ENCODE measurements at places on chromosomes 2 and 18.

DNA sequence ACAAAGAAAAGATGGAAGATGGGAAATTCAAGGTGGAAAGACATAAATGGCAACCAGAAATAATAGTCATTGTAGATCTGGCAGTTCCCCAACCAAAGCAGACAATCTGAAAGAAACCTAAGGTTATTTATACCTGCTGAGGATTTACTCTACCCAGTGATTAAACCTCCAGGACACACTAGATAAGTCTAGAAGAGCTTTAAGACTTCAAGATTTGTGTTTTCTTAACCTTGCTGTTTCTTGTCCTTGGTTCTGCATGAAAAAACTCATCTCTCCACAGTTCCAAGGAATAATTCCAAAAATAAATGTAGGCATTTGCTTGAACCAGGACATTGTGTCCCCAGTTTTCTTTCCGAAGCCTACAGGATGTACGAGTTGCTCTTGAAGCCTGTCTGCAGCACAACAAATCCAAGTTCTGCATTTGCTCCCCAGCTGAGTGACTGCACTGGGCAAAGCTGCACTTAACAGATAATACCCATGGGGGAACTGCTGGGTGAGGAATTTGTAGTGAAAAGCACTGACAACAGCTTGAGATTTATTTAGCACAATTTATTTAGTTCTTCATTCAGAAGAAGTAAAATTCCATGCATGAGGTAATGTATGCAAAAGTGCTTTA is 19.8 kb downstream of the DTNA start:
- no peak for DNase-seq

- no peak for DNase-seq
These were observed 201.5 kb upstream of the BOD1L2 start for GRCh38 chr18:56945171-56946083.

- no peak for DNase-seq
These were observed 1.4 kb upstream of the SLC20A1 start for GRCh38 chr2:112644155-112644932.

DNA sequence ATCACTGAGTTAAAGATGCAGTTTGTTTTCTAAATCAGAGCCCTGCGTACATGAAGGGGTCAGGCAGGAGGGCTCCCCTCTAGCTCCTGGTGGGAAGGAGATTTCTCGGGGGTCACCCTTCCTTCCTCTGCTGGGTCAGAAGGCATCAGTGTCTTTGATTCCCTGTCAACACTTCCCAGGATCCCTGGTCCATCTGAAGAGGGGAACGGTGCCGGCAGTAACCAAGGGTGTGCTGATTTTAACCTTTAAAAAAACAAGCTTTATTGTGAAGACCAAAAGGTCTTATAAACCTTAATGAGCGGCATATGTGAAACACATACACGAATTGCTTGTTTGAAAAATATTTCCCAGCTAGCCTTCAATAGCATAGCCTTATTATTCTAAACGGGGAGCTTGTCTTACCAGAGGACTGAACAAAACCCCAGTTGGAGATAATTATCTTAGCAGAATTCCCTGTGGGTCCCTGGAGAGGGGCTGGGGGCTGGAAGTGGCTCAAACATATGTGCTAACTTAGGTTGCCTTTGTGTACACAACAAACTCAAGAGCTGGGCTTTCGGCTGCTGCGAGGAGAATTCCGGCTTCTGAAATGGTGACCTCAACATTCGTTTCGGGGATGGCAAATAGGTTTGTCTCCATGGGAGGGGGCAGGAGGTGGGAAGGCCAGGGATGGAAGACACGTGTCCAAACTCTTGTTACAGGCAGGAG is 114.9 kb upstream of the MYCN start:
- no peak for DNase-seq

DNA sequence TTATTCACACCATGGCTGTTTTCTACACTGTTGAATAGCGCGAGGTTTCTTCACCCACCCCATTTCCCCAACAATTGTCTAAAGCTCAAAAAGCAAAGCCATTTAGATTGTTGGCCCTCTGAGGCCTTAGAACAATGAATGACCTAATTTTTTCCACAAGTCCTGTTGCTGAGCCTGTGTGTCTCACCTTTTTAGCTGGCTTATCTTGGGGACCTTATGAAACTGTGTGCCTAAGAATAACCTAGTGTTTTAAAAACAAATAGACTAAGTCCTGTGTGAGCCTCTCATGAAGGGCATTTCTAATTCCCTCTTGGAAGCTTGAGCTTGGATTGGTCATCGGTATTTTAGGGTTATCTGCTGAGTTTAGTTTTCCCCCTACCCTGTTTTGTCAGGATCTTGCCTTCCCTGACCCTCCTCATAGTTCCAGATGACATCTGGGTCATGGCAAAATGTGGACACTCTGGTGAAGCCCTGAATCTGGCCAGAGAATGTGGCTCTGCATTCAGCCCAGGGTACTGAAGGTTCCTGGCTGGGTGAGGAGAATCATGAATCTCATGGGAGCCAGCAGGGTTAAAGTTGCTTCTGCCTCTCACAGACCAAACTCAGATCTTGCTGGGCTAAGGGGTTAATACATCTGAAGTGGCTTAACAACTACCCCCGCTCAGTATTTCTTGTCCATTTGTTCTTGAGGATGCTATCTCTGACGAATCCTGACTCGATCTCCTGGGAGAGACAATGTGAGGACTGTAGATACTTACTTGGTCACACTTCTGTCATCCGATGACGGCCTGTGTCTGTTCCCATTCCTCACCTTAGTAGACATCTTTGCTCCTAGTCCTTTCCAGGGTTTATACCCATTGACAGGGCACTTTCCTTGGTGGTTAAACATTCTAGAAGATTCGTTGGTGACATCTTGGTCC is 104.2 kb upstream of the MAP4K3 start:
- DNase-seq, result no peak

GRCh38 chr2:32264422-32265105 is at the start of gene NLRC4:
Gene NLRC4, minus strand, starts transcription at chr2:32264886. Its CDS starts 8,111 bp downstream, at chr2:32256775.
- peak; percentile 35 for DNase-seq

DNA sequence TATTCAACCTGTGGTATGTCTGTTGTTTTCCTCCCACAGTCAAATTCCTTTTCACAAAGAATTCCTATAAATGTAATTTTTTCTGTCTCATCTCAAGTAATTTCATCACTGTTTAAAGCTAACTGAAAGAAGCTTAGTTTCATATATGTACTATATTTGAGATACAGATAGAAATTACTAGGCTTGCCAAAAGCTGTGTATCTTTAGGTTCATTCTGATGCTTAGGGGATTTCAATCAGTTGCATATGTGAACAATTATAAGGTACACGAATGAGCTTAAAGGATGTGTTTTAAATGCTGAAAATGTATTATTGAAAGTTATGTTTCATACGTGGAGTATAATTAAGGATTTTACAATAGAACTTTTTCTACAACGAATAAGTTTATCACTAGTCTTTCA is 59.2 kb upstream of the DSG1 start:
- no peak for DNase-seq

DNA sequence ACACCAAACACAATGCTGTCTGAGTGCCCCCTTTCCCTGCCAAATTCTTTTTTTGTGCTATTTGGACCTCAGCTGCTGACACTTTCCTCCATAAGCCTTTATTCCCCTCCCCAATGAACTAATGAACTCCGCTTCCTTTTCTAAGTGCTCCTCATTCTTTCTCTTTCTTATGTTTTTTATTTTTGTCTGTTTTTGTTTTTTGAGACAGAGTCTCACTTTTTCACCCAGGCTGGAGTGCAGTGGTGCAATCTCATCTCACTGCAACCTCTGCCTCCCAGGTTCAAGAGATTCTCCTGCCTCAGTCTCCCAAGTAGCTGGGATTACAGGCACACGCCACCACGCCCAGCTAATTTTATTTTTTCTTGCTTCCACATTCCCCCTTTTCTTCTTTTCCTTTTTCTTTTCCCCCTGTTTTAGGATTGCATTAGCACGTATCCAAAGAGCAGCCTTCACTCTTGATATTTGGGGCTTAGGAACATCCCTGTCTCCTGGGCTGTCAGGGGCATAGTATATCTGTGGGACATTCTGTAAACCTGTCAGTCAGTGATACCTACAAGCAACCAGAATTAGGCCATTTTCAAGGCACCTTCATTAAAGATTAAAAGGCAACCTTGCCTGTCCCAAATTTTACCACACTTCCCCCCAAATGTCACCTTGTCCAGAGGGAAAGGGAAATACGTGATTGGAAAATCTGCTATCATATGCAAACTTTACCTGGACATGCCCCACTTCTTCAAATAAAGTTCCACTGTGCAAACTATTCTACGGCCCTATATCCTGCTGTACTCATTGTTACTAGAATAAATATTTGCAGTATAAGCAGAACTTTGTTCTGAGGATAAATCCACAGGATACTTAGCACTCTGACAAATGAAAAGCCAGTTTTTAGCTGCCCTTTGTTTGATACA is 65.1 kb upstream of the ACSL3 start:
- DNase-seq, result no peak

GRCh38 chr2:206530727-206531126 is 87.4 kb downstream of the ADAM23 start:
- DNase-seq, result no peak

GRCh38 chr2:174002679-174003078 is 37.5 kb upstream of the SP3 start:
- DNase-seq, result no peak

DNA sequence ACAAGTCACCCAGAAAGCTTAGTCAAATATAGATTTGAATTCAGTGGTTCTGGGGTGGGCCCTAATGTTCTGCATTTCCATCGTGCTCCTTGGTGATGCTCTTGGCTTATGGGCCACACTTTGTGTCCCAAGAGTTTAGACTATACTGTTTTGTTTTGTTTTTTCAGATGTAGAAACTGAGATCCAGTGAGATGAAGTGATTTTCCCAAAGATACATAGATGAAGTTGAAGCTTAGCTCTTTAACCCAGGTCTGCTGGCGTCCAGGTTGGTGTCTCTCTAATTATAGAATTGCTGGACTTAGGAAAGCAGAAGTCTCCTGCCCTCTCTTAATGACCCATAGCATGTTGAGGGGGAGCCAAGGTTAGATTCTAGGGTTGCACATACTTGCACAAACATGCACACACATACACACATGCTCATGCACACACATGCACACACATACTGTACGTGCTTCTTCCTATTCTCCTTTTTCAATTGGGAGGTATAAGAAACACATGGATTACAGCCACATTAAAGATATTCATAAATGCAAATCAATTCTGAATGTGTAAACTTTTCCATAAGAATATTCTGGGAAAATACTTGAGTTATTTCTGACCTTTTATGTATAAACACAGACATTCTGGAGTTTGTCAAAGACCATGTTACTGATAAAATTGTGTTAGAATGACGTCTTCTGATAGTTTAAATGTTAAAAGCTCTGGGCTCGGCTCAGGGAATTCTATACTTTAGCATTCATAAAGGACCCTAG is 41.3 kb upstream of the IL1R1 start:
- DNase-seq, result no peak

DNA sequence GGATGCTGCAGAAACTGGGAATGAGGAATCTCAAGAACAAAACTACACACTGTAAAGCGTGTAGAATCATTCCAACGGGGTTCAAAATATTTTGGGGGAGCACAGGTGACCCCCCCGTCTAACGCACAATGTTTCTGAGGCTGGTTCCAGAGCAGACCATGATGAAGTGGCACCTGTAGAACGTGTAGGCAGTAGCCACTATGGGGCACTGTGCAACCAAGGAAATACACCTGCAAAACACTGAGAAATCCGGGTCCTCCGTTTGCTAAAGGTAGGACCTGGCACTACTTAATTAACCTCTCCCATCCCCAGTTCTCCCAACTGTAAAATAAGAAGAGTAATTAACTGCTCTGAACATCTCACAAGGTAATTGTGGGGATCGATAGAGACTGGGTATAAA is 22.6 kb downstream of the ST6GAL2 start:
- no peak for DNase-seq

- DNase-seq, result no peak
These were observed 42.2 kb upstream of the TBR1 start for GRCh38 chr2:161373942-161374341.

DNA sequence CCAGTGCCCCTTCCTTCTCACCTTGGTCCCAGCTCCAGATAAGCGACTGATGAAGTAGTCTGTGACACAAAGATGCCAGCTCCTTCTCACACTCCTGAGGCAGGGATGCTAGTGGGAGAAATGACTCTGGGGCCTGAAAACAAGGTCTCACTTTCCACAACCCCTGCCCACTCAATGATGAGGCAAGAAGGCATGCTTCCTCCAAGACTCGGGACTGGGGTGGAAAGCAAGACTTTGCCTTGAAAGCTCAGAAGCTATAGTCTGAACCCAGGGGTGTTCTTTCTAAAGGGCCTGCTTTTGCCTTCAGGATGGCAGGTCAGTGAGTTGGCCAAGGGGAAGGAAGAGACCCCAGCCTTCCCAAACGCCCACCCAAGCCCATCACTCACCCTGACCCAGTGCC is 1.4 kb downstream of the CCDC142 start:
- no peak for DNase-seq

- DNase-seq, result no peak
These were observed 40.0 kb downstream of the BCL2L11 start for GRCh38 chr2:111160758-111161157.

GRCh38 chr2:151354807-151355206 is 2.6 kb upstream of the TNFAIP6 start:
- no peak for DNase-seq

GRCh38 chr2:239331560-239331959 is 69.3 kb downstream of the HDAC4 start:
- no peak for DNase-seq

DNA sequence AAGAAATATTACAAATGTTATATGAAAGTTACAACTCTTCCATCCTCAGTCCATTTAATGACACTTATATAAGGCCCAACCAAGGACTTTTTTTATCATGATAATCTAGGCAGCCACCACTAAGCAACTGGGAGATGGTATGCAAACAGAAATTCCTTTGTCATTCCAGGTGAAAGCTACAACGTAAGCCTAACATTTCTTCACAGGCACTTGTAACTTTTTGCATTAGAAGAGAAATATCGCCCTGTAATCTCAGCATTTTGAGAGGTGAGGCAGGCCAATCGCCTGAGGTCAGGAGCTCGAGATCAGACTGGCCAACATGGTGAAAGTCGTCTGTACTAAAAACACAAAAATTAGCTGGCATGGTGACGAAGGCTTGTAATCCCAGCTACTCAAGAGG is 581.2 kb upstream of the SLC8A1 start:
- no peak for DNase-seq

DNA sequence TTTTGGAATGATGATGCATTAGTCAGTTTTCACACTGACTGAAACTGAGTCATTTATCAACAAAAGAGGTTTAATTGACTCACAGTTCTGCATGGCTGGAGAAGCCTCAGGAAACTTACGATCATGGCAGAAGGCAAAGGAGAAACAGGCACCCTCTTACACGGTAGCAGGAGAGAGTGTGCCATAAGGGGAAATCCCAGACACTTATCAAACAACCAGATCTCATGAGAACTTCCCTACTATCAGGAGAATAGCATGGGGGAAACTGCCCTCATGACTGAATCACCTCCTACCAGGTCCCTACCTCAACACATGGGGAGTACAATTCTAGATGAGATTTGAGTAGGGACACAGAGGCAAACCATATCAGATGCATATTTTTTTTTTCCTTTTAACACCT is 504.5 kb upstream of the VRK2 start:
- no peak for DNase-seq

- no peak for DNase-seq
These were observed 21.5 kb upstream of the GALNT3 start for GRCh38 chr2:165815299-165816141.

- DNase-seq, result no peak
These were observed 184.0 kb downstream of the FIGN start for GRCh38 chr2:163551616-163552373.

Measured in GM12891 (cell line).